ENCODE measurements at places on chromosomes 5 and 9. TPM values are rescaled to one million over a fixed set of nuclear protein-coding genes. Genes with fewer than 3 reads are reported as not detected.

CHSY3 gene
- total RNA-seq: 11.8 TPM

DNAI1 gene
- not detected for total RNA-seq

PCDHGB7 gene
- total RNA-seq: 0.47 TPM

CDKN2B gene
- total RNA-seq: not detected

ARHGEF37 gene
- 0.02 TPM for total RNA-seq

All from HT1080 (cell line).